ENCODE measurements at places on chromosomes 2 and 18.
A peak's percentile ranks its signal among the peaks of the same experiment; 100 is the strongest.

- no peak for DNase-seq
These were observed 62.9 kb downstream of the ACKR3 start for GRCh38 chr2:236632295-236633218.

- peak; percentile 80 for DNase-seq
These were observed 54.3 kb downstream of the PKDCC start for GRCh38 chr2:42102024-42102590.

- no peak for DNase-seq
These were observed 103.2 kb downstream of the FAM161A start for GRCh38 chr2:61750624-61751023.

DNA sequence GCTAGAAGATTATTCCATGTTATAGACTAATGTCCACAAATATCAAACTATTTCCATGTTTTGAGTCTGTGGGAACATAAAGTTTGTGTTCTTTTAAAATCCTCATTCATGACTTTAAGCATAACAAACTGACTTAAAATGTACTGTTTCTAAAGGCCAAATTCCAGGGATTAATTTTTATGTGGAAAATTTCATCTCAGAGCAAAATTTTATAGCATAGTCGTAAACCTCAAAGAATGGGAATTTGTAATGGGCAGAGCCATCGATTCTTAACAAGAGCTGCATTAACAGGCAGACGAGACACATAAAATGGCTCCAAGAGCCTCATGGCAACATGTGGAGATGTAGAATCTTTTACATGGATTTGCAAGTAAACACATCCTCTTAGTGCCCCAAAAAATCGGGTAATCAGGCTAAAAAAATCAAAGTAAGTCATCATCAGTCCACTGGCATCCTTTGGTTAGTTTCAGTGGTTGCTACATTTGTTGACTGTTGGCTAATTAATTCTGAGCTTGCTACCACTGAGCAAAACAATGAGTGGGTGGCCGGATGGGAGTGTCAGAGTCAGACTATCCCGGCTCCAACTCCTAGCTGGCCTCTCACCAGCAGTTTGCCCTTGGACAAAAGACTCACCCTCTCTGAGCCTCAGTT is 119.6 kb downstream of the FAM210A start:
- DNase-seq: no peak

DNA sequence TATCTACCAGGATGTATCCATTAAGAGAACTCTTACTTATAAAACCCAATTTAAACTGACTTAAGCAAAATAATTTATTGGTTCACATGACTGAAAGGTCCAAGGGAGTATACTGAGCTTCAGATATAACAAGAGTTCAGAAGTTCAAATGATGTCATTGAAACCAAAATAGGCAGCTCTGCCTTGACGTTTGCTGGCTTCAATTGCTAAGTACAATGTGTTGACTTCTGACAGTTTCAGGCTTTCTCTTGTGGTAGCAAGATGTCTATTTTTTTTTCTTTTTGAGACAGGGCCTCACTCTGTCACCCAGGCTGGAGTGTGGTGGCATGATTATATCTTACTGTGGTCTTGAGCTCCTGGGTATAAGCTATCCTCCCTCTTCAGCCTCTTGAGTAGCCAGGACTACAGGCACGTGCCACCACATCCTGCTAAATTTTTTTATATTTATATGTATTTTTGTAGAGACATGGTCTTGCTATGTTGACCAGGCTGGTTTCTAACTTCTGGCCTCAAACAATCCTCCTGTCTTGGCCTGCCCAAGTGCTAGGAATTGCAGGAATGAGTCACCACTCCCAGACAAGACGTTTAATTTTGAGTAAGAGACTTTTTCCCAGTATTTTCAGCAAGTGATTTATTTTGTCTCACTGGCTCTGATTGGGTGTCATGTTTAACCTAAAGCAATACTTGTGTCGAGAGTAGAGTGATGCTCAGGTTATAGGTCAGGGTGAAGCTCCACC is 184.8 kb downstream of the NR4A2 start:
- no peak for DNase-seq

DNA sequence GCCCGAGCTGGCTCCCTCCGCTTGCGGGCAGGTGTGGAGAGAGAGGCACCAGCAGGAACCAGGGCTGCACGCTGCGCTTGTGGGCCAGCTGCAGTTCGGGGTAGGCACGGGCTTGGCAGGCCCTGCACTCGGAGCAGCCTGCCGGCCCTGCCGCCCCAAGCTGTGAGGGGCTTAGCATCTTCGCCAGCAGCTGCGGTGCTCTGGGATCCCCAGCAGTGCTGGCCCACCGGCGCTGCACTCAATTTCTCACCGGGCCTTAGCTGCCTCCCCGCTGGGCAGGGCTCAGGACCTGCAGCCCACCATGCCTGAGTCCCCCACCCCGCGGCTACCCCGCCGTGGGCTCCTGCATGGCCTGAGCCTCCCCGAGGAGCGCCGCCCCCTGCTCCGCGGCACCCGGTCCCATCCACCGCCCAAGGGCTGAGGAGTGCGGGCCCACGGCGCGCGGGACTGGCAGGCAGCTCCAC is 434.4 kb upstream of the RGPD4 start:
- no peak for DNase-seq

DNA sequence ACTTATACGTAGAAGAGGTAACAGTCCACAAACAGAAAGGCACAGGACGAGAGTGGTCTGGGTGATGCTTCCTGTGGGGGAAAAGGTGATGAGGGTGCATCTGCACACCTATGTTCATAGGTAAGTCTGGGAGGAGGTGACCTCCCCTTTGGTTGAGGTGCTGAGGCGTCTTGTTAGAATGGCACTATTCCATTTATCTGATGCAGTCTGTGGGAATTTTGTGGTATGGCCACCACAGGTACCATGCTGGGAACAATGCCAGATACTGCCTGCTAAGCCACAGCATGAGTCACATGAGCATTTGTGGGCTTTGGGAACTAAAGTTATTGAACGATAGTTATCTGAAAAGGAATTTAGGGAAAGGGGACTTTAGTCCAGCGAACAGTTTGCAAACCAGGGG is 27.9 kb downstream of the IL37 start:
- peak; percentile 87 for DNase-seq

DNA sequence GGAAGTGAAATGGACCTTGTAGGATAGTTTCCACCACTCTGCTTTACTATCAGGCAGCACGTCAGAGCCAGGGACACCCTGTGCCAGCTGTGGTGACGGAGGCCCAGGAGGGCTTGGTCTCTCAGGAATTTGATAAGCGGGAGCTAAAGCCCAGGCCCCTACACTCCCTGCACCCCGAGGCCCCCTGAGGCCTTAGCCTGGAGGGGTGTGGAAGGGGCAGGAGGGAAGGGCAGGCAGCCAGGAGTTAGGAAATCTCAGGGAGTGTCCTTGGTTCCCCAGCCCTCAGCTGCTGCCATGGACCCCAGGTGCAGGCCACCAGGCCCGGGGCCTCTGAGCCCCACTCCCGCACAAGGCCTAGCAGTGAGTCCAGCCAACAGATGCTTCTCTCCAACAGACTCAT is 38.2 kb downstream of the PDIA6 start:
- no peak for DNase-seq

GRCh38 chr18:57214976-57215375 is 68.1 kb downstream of the BOD1L2 start:
- DNase-seq: no peak

- DNase-seq: no peak
These were observed 15.6 kb downstream of the BMP10 start for GRCh38 chr2:68855550-68855949.

GRCh38 chr2:127362971-127363370 is 24.8 kb downstream of the MAP3K2 start:
- DNase-seq: no peak

DNA sequence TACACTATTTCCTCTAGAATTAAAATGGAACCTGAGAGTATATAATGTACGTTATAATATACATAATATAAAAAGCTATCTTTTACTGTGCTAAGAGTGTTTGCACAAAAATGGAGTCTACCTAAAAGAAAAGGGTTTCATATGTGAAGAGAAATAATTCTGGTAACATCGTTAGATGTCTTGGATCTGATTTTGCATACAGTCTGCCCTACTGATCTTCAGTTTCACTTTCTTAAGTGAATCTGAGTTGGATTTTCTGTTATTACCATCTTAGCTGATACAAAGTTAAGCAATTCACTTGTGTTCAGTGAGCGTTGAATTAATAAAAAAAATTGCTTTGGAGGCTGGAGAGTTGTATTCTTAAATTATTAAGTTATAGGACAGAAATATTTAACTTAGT is 502.1 kb upstream of the TMEFF2 start:
- DNase-seq: no peak

DNA sequence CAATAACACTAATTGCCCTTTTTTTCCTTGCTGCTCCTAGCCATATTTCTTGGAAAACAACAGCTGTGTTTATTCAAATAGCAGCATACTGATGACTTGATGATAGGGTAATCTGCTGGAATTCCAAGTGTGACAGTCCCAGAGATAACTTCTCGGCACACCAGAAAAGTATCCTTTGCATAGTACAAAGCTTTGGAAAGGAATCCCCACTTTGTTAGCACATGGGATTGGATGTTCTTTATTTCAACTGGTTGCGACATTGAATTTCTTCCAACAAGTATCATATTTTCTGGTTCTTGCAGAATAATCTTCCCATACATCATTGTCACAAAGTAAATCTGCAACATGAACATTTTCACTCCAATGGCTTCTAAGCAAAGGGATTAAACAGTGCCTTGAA is 445.8 kb upstream of the ACVR2A start:
- no peak for DNase-seq

GRCh38 chr18:50594942-50595341 is 35.1 kb downstream of the MAPK4 start:
- DNase-seq: no peak

DNA sequence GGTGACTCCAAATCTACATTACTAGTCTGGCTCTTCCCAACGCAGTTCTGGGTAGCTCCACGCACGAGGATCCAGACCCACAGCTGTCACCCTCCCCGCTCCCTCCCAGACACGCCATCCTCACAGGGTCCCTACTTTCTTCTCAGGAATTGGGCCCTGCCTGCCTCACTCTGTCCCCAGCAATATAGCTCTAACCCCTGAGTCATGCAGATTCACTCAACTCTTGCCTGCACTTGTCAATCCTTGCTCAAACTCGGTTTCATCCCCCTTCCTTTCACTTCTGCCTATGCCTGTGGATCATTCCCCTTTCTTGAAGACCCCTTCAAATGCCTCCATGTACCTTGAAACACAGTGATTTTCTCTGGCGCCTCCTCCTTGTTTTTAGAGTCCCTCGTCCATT is 5.0 kb downstream of the ST8SIA5 start:
- no peak for DNase-seq

DNA sequence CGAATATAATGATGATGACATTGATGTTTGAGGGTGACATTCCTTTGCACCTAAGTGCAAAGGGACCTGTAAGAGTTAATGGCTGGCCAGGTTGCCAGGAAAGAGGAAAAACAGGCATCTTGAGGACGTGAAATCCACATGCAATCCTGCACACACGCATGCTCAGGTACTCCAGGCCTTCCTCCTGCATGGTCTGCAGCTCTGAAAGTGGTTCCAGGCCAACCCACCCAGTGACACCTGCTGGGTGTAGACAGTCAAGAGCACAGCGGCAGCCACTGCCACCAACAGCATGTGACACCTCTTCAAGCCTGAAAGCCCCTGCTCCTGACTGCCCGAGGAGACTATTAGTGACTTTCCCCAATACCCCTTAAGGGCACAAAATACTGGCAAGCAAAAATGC is 101.6 kb downstream of the PIEZO2 start:
- DNase-seq: no peak

- no peak for DNase-seq
These were observed 70.4 kb downstream of the RHBDD1 start for GRCh38 chr2:226906163-226906693.

- peak; percentile 67 for DNase-seq
These were observed 33.1 kb upstream of the REG3G start for GRCh38 chr2:78992451-78992806.

GRCh38 chr2:211867845-211868451 is 670.7 kb downstream of the ERBB4 start:
- DNase-seq: peak; percentile 6

DNA sequence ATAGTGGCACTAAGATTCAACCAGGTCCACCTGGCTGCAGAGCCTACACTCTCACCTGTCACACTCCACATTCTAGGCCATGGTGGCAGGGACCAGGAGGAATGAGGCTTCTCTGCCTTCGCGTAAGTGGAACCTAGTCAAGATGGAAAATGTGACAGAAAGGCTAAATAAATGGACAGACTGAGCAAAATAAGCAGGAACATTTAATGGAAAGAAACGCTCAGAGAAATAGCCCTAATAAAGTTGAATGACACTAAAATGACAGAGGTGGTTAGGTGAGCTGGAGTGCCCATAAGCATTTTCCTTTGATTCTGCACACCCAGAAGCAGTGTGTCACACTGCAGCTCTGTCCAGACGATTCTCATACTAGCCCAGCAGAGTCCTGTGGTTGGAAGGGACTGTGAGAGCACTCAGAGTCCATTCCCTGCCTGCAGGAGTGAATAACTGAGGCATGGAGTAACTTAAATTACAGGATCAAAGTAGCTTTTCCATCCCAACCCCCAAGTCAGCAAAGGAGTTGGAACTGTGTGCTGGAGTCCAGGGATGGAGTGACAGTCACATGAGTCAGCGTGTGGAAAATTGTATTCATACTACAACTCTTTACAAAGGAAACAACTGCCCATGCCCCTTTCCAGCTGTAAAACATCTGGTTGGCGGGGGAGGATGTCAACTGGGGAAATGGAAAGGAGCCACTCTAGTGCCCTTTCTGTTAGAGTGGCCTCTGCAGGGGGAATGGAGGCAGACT is 105.4 kb upstream of the LGALSL start:
- no peak for DNase-seq

- no peak for DNase-seq
These were observed 91.6 kb downstream of the FIGN start for GRCh38 chr2:163644238-163644637.

GRCh38 chr2:46304635-46305034 is 7.4 kb downstream of the EPAS1 start:
- DNase-seq: no peak

GRCh38 chr2:60356346-60356745 is 197.1 kb downstream of the BCL11A start:
- DNase-seq: no peak

- no peak for DNase-seq
These were observed 22.6 kb upstream of the GAREM2 start for GRCh38 chr2:26150243-26150642.

GRCh38 chr18:75156139-75156750 is 52.7 kb downstream of the PTGR3 start:
- DNase-seq: no peak

DNA sequence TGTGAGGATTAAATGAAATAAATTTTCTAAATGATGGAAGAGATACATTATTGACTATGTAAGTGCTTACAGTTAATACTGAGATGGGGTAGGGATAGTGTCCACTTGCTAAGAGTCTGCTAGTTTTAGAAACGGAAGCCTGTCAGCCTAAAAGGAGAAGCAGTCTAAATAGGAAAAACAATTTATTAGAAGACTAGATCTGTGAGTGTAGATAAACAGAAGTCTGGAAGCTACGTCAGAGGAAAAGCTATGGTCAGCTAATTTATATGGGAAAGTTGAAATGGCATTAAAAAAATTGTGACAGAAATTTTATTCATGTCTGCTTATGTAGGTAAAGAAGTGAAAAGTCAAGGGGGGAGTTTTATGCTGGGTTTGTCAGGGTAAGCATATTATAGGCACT is 1338.4 kb upstream of the CHAC2 start:
- DNase-seq: no peak

All from urothelium cell line (cell line).